Suprapubic skin (tissue), 4 donors: ENCODE measurements at places on chromosomes 4 and X. TPM values are rescaled to one million over a fixed set of nuclear protein-coding genes. Genes with fewer than 3 reads are reported as not detected.

Gene ZDHHC15
- 1.2 TPM for total RNA-seq

Gene SRD5A3
- total RNA-seq: 9.3 TPM

Gene TRAPPC11
- 50.8 TPM for total RNA-seq

Gene VCX3B
- not detected for total RNA-seq

Gene GRIA2
- 0.47 TPM for total RNA-seq

Gene SPANXN4
- total RNA-seq: not detected

Gene CACNA1F
- total RNA-seq: 0.40 TPM

Gene H2BW2
- not detected for total RNA-seq

Gene ABLIM2
- 14.4 TPM for total RNA-seq

Gene MGARP
- not detected for total RNA-seq

Gene DMRTC1
- total RNA-seq: not detected

Gene PABPC1L2A
- not detected for total RNA-seq

Gene EPHA5
- 0.49 TPM for total RNA-seq

Gene SERTM2
- total RNA-seq: not detected

Gene BANK1
- total RNA-seq: 2.1 TPM

Gene CXCL11
- total RNA-seq: not detected

Gene MGAT4D
- not detected for total RNA-seq

Gene TLR7
- 0.15 TPM for total RNA-seq

Gene SSX2B
- total RNA-seq: not detected

Gene HSFX4
- not detected for total RNA-seq

Gene DUSP9
- not detected for total RNA-seq

Gene BMPR1B
- 0.38 TPM for total RNA-seq
